Spleen (tissue), 13 donors: ENCODE measurements at places on chromosomes 5 and 9. TPM values are rescaled to one million over a fixed set of nuclear protein-coding genes. Genes with fewer than 3 reads are reported as not detected.

DNA sequence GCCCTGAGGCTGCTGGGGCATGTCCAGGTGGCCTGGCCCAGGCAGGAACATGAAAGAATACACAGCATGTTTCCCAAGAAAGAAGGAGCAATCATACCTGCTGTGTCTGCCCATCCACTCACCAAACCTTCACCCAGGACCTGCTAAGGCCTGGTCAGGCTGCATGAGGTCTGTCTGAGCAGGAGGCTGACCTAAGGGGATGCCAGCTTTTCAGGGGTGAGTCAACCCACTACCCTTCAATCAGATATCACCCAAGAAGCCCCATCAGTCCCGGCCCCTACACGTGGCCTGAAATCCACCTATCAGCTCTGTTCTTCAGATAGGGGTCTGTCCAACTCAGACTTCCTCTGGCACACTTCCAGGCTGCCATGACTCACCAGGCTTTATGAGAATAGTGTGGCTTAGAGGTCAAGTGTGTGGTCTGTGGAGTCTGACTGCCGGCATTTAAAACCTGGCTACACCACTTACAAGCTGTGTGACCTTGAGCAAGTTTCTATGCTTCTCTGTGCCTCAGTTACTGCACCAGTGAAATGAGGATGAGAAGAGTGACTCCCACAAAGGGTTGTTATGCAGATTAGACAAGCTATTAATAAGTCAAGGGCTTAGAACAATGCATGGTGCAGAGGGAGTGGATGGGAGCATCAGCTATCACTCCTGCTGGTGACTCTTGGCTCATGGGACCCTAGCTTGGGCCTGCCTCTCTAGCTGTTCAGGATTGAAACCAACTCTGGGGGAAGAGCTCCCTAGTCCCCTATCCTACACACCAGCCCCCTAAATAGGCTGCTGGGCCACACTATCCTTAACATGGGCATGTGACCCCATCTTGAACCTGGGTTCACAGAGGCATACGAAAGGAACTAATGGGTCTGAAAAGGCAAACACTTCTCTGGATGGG is 130.3 kb downstream of the PAX5 start:
- H3K4me3 ChIP-seq, result no peak overlapping the region
- H3K36me3 ChIP-seq, result no peaks in the 10 kb centered on the region
- no peak for DNase-seq
- no peak overlapping the region for H3K27ac ChIP-seq
- H3K4me1 ChIP-seq, result peaks cover 3% of the 10 kb centered on the region

DNA sequence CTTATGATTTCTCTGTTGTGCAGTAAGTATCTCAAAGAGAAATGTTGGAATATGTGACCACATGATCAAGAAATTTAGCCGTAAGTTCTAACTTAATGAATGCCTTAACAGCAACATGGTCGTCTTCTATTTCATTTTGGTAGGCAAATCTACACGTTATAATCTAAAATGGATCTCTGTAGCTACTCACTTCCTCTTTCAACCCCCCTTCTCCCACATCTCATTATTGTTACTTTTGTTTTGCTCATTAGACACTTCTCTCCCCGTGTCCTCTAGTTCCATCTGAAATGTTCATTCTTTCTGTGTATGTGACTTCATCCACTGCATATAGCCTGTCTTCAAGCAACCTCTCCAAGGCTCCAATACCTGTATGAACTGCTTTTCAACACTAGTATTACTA is 27.1 kb upstream of the LPAR1 start:
- no peak for DNase-seq
- no peak overlapping the region for H3K4me3 ChIP-seq
- no peaks in the 10 kb centered on the region for H3K36me3 ChIP-seq
- H3K4me1 ChIP-seq, result peaks cover 20% of the 10 kb centered on the region
- no peaks in the 10 kb centered on the region for H3K27me3 ChIP-seq
- no peak overlapping the region for H3K27ac ChIP-seq

CYLC2 gene
- total RNA-seq, result not detected

MYOZ3 gene
- total RNA-seq, result 1.2 TPM

PCDHGA4 gene
- 2.3 TPM for total RNA-seq

HACD4 gene
- total RNA-seq, result 7.9 TPM

DNA sequence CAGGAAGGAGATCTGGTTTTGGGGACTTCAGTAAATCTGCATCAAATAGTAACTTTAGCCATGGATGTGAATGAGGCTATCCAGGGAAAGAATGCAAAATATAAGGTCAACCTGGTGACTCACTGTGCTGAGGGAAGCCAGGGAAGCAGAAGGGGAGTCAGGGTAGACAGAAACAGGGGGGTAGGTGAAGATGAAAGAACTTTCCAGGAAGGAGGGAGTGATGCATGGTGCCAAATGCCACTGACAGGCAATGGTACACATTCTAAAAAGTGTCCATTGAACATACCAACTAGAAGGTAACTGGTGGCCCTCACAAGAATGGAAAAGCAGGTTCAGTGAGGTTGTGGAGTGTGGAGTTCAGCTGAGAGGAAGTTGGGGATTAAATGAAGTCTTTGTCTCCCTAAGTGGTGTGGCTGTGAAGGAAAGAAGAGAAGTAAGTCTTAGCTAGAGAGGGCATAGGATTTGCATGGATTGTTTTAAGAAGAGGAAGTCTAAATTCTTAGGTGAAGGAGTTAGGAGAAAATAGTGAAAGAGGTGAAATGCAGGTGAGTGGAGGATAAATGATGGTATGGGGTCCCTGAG is 35.5 kb downstream of the PALM2AKAP2 start:
- no peak for DNase-seq
- no peak overlapping the region for H3K27ac ChIP-seq
- H3K4me3 ChIP-seq, result no peak overlapping the region
- no peaks in the 10 kb centered on the region for H3K36me3 ChIP-seq
- no peaks in the 10 kb centered on the region for H3K27me3 ChIP-seq

FAM153A gene
- total RNA-seq, result 74.6 TPM

RFX3 gene
- total RNA-seq, result 24.9 TPM

CYSRT1 gene
- 0.94 TPM for total RNA-seq

GRCh38 chr5:176381423-176381822 is 7.0 kb downstream of the NOP16 start:
- no peak overlapping the region for H3K4me3 ChIP-seq
- no peak for DNase-seq
- no peak overlapping the region for H3K27ac ChIP-seq
- peaks cover 56% of the 10 kb centered on the region for H3K36me3 ChIP-seq

DNA sequence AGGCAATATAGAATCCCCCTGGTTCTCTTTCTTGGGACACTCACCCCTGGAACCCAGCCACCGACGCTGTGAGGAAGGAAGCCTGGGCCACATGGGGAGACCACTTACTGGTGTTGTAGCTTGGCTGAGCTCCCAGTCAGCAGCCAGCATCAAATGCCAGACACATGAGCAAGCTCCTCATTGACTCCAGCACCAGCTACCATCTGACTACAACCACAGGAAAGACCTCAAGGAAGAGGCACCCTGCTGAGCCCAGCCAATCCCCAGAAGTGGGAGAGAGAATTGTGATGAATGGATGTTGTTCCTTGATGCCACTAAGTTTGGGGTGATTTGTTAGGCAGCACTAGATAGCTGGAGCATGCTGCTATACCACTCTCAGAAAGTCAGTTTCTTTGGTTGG is 36.0 kb downstream of the BNIP1 start:
- H3K36me3 ChIP-seq, result no peaks in the 10 kb centered on the region
- DNase-seq, result no peak
- H3K27me3 ChIP-seq, result no peaks in the 10 kb centered on the region
- H3K4me3 ChIP-seq, result no peak overlapping the region
- no peaks in the 10 kb centered on the region for H3K4me1 ChIP-seq

- no peak overlapping the region for H3K4me3 ChIP-seq
- DNase-seq, result no peak
- no peaks in the 10 kb centered on the region for H3K27me3 ChIP-seq
- H3K36me3 ChIP-seq, result no peaks in the 10 kb centered on the region
- peaks cover 16% of the 10 kb centered on the region for H3K4me1 ChIP-seq
Measured at GRCh38 chr5:90440644-90441043, 31.1 kb upstream of the CETN3 start.

GRCh38 chr5:149740866-149741459 is 10.9 kb downstream of the PPARGC1B start:
- H3K27me3 ChIP-seq, result no peaks in the 10 kb centered on the region
- no peaks in the 10 kb centered on the region for H3K4me1 ChIP-seq
- DNase-seq, result no peak
- no peaks in the 10 kb centered on the region for H3K36me3 ChIP-seq

AFAP1L1 gene
- total RNA-seq, result 10.0 TPM

- H3K27ac ChIP-seq, result no peak overlapping the region
- no peaks in the 10 kb centered on the region for H3K27me3 ChIP-seq
- H3K4me3 ChIP-seq, result no peak overlapping the region
- no peak for DNase-seq
- no peaks in the 10 kb centered on the region for H3K4me1 ChIP-seq
- no peaks in the 10 kb centered on the region for H3K36me3 ChIP-seq
Measured at GRCh38 chr9:80077059-80077458, 505.3 kb downstream of the TLE4 start.

- no peaks in the 10 kb centered on the region for H3K27me3 ChIP-seq
- no peak overlapping the region for H3K27ac ChIP-seq
- H3K36me3 ChIP-seq, result no peaks in the 10 kb centered on the region
- H3K4me1 ChIP-seq, result no peaks in the 10 kb centered on the region
Measured at GRCh38 chr5:206927-207536, 10.9 kb downstream of the CCDC127 start.

GRCh38 chr9:98870782-98871557 is 63.5 kb downstream of the GALNT12 start:
- no peak for DNase-seq
- no peaks in the 10 kb centered on the region for H3K27me3 ChIP-seq
- H3K36me3 ChIP-seq, result no peaks in the 10 kb centered on the region
- H3K4me3 ChIP-seq, result no peak overlapping the region
- H3K27ac ChIP-seq, result no peak overlapping the region

DNA sequence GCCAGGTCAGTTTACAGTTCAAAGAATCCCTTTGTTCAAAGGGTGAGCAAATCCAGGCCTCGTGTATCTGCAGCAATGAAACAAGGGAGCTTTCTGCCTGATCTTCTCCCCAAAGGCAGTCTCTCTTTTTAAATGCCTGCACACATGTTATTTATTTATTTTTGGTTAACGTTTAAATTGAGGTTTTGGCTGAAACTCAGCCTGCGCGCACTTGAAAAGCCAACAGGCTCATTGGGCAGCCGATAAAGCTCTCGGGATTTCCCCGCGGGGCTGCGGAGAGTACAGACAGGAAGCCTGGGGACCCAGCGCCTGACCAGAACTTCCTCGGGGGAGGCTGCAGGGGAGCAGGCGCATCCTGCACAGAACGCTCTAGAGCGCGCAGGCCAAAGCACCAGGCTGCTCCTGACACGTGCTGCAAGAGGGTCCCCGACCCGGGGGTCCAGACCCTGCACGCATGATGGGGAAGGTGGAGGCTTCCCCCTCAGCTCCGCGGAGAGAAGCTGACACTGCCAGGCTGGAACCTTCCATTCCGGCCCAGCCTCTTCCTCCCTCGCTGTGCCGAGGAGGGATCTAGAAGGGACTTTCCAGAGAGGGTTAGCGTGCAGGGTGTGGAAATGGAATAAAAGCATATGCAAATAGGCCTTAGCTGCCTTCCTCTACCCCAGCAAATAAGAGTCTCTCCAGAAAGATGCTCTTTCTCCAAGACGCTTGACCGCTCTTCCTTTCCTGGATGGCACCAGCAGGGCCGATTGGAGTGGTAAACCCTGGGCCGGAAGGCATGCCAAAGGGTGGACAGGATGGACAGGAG is 46.1 kb downstream of the PTTG1 start:
- H3K36me3 ChIP-seq, result no peaks in the 10 kb centered on the region
- H3K4me1 ChIP-seq, result peaks cover 36% of the 10 kb centered on the region
- H3K4me3 ChIP-seq, result peak overlapping the region; percentile 46
- H3K27ac ChIP-seq, result no peak overlapping the region

GRCh38 chr5:128038643-128039042 is 44.9 kb upstream of the SLC12A2 start:
- H3K4me3 ChIP-seq, result no peak overlapping the region
- no peaks in the 10 kb centered on the region for H3K36me3 ChIP-seq
- H3K27ac ChIP-seq, result no peak overlapping the region
- no peaks in the 10 kb centered on the region for H3K27me3 ChIP-seq
- H3K4me1 ChIP-seq, result no peaks in the 10 kb centered on the region
- DNase-seq, result no peak
